HepG2 (cell line): ENCODE measurements at places on chromosomes 7 and 10.

DNA sequence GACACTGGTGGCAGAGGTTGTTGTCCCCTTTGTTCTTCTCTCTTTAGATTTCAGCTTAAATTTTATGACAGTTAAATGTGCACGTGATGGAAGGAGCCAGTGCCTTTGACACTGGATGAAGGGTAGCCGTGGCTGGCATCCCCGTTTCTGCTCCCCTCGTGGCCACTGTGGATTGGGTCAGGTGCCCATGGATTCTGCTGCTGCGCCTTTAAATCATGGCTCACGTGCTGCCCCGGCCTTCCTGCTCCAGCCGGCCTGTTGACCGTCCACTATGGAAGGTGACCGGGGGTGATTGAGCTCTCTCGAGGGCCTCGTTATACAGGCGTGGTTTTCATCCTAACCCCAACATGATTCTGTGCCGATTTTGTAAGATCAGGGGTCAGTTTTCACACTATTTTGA, 34.5 kb downstream of the WDR37 start:
- no peak for DNase-seq

GRCh38 chr7:137774793-137775201, 72.0 kb downstream of the DGKI start:
- DNase-seq, result no peak

- no peak for DNase-seq
These were observed 168.1 kb downstream of the CCDC3 start for GRCh38 chr10:12833451-12833850.

GRCh38 chr7:29884399-29885272, 78.3 kb downstream of the WIPF3 start:
- no peak for DNase-seq

DNA sequence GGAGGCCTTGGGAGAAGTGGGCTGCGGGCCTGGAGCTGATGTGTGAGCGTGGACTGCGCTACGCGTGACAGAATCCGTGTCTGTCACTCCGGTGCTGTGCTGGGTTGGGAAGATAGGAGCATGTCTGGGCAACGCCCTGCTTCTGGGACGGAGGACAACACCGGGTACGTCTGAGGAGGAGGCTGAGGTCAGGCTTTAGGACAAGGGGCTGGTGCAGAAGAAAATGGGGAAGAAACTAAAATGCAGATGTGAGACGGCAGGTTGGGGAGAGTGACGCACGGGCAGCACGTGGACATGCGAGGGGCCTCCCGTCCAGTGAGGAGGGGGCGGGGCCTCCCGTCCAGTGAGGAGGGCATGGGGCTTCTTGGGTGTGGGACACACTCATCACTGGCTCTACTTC, 207.4 kb downstream of the DNAJB6 start:
- no peak for DNase-seq

- no peak for DNase-seq
These were observed 60.9 kb downstream of the TMEM130 start for GRCh38 chr7:98808751-98809460.

- no peak for DNase-seq
These were observed 63.7 kb downstream of the PTEN start for GRCh38 chr10:87927091-87927490.

DNA sequence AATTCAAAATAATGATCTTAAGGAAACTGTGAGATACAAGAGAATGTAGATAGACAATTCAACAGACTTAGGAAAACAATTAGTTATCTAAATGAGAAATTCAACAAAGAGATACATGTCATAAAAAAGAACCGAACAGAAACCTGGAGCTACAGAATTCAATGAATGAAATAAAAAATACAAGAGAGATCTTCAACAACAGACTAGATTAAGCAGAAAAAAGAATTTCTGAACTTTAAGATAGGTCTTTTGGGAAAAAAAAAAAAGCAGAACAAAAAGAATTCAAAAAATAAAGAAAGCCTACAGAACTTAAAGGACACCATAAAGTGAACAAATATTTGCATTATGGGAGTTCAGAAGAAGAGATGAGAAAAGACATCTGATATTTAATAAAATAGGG, 129.1 kb upstream of the FOXK1 start:
- no peak for DNase-seq
